ENCODE measurements at places on chromosomes 16 and 17.
A peak's percentile ranks its signal among the peaks of the same experiment; 100 is the strongest.

GRCh38 chr17:6043405-6043804 is 26.8 kb upstream of the WSCD1 start:
- ATAC-seq = no peak

GRCh38 chr16:58792188-58792587 is 58.1 kb upstream of the GOT2 start:
- no peak for ATAC-seq

DNA sequence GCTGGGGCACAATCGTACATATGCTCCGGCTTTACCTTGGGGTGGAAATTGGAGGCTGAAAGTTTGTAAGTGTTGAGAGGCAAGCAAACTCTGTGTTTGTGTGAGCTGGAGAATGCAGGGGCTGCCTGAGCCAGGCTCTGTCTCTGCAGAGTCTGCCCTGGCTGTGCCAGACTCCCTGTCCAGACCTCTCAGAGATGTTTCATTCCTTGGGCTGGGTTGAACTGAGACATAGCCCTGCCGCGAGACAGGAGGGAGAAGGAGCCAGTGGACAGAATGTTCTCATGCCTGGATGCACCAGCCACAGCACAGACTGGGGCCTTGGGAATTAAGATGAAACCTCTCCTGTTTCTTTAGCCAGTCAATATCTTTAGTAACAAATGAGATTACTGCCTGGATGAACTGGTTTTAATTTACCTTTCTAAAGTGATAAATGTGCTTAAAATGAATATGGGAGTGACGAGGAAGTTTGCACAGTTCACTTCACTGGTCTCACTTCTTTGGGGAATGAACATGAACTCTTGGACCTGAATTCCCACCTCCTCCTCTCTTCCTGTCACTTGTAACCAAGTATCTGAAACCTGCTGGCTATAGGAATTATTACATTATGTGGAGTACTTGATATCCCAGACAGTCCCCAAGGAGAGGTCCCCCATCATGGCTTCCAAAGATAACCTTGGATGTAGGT is 40.1 kb downstream of the YPEL2 start:
- no peak for ATAC-seq

- no peak for ATAC-seq
Observed at GRCh38 chr17:41919840-41920579, 1.3 kb upstream of the ACLY start.

DNA sequence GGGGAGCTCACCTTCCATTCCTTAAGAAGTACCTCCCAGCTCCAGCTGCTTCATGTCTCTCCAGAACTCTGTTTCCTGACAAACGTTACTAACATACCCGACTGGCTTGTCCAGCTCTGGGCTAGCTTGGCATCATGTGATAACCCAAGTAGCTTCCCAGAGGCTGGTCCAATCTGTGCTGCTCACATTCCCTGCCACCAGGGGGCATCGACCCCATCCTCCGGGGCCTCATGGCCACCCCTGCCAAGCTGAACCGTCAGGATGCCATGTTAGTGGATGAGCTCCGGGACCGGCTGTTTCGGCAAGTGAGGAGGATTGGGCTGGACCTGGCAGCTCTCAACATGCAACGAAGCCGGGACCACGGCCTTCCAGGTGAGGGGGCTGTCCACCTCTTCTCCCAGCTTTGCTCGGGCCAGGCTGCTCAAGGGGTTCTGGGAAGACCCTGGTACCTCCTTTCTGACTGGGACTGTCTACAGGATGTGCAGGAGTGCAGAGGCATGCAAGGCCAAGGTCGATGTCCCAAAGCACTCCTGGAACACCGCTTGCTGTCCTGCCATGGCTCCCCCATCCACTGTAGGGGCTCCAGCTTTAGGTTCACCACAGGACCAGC is 7.6 kb downstream of the EPX start:
- peak; percentile 70 for ATAC-seq

GRCh38 chr17:78272181-78272913 is 40.9 kb downstream of the TMEM235 start:
- ATAC-seq = peak; percentile 83

- ATAC-seq = no peak
Observed at GRCh38 chr17:82339634-82340580, 6.3 kb upstream of the SECTM1 start.

- ATAC-seq = no peak
Observed at GRCh38 chr17:39144416-39144840, 7.0 kb downstream of the PLXDC1 start.

DNA sequence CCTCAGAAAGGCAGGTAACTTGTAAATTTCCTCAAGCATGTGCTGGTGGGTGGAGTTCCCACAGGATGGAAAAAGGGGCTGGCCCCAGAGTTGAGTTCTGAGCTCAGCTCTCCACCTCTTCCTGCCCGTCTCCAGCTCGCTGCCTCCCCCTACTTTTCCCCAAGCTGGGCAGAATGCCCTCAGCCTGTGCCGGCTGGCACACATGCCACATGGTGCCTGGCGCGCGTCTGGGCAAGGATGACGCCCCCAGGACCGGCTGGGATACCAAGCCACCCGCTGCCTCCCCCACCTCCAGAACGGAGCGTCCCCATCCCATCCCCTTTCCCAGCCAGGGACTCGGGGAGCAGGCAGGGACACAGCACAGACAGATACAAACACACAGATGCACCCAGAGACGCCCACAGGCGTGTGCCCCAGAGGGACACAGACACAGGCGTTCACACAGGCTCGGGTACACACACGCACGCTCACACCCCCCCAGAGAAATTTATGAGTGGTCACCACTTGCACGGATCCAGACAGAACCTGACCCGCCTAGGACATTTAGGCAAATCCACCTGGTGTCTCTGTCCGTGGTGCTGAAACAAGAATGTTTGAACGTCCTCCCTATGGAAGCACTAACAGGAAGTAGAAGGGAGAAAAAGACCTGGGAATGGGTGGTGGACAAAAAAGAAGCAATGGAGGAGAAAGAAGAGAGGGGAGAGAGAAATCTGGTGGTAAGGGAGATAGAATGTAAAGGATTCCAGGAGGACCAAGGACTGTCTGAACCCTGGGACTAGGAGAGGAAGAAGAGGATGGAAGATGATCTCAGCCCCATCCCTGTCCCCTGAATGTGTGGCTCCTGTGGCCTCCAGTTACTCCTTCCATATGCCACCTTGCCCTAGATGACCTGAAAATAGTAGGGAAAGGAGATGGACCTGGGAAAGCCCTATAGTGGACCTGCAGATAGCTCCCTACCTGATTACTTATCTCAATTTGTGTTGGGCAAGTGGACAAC is 15.5 kb downstream of the NEUROD2 start:
- no peak for ATAC-seq

- no peak for ATAC-seq
Observed at GRCh38 chr17:50495918-50496317, 12.3 kb upstream of the MYCBPAP start.

- ATAC-seq = no peak
Observed at GRCh38 chr17:83064732-83065659, 14.4 kb upstream of the METRNL start.

GRCh38 chr17:19408346-19408710 is 2.7 kb upstream of the RNF112 start:
- no peak for ATAC-seq

DNA sequence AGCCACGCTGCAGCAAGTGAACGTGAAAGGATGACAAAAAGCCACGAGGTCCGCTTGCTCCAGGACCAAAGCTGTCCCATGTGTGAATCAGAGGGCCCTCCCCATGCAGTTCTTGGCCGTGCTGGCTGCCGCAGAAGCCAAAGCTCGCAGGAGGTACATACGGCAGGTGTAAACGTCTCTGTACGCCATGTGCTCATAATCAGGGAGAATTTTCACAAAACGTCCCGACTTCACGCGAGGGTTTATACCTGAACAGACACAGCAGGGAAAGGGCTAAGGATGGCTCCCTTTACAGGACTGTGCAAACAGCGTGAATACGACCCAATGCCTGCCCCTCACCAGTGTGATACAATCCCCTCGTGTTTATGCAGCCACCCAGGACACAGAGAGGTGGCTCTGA is 25.3 kb downstream of the FBXO31 start:
- ATAC-seq = no peak

GRCh38 chr17:1012823-1013728 is 16.1 kb downstream of the TIMM22 start:
- ATAC-seq = no peak

- no peak for ATAC-seq
Observed at GRCh38 chr17:5788266-5788900, 204.1 kb upstream of the NLRP1 start.

DNA sequence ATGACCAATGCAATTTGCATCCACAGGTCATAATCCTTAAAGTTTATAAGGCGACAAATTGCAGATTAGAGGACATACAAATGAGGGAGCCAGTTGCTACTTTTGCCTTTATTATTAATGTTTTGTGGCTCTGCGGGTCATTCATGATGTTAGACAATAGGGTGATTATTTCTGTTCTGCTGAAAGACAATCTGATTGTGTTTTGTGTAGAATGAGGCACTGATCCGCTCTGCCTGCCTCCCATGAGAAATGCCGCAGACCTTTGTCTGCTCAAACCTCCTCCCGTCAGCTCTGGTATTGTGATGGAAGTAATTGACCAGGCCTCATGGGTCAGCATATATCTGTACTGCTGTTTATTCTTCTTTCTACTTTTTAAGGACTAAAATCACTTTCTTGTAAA is 224.9 kb downstream of the PRKCA start:
- no peak for ATAC-seq

DNA sequence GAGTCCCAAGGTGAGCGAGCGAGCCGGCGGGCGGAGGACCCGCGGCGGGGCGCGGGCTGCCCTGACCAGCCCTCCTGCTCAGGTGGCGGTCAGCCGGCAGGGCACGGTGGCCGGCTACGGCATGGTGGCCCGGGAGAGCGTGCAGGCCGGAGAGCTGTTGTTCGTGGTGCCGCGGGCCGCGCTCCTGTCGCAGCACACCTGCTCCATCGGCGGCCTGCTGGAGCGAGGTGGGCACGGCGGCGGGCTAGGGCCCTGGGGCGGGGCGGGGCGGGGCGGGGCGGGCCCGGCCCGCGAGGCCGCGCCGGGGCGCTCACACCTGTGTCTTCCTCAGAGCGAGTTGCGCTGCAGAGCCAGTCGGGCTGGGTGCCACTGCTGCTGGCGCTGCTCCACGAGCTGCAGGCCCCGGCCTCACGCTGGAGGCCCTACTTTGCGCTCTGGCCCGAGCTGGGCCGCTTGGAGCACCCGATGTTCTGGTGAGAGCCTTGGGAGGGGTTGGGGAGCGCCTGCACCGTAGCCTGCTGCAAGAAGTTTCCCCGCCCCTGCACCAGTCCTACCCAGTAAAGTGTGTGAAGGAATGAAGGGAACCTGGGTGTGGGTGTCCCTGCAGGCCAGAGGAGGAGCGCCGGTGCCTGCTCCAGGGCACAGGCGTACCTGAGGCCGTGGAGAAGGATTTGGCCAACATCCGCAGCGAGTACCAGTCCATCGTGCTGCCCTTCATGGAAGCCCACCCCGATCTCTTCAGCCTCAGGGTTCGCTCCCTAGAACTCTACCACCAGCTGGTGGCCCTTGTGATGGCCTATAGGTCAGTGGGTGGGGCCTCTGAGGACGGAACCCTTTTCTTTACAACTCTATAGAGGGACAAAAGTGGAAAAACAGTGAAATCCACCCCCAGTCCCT is 802 bp downstream of the SETD6 start:
- ATAC-seq = peak; percentile 46

- no peak for ATAC-seq
Observed at GRCh38 chr17:29591146-29591736, 1.7 kb upstream of the ANKRD13B start.

GRCh38 chr17:71919186-71919585 is 201.6 kb upstream of the SOX9 start:
- no peak for ATAC-seq

DNA sequence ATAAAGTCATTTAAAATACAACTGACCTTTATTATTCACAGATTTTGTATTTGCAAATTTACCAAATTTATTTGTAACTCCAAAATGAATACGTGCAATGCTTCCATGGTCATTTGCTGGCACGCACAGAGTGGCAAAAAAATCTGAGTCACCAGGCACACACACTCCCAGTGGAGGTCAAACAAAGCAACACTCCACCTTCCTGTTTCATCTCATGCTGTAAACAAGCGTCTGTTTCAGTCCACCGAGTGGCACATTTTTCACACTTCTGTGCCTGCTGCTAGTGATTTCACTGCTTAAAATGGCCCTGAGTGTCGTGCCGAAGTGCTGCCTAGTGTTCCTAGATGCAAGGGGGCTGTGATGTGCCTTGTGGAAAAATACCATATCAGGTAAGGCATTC is 17.8 kb upstream of the ITGAE start:
- no peak for ATAC-seq

GRCh38 chr16:86604436-86605193 is 26.3 kb downstream of the FOXL1 start:
- peak; percentile 95 for ATAC-seq

DNA sequence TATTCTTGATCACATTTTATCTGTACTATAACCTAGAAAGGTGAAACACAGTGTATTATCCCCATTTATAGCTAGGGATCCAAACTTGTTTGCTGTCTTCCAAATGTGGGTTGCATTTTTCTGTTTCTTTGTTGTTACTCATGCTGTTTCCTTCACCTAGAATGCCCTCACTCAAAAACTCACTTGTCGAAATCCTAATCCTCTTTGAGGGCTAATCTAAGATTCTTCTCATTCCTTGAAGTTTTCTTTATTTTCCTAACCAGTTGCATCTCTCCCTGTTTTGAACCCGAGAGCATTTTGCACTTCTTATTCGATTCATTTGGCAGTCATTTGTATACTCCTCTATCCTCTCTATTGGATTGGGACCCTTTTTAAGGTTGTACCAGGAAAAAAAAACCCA is 9.6 kb downstream of the CALCOCO2 start:
- ATAC-seq = no peak

DNA sequence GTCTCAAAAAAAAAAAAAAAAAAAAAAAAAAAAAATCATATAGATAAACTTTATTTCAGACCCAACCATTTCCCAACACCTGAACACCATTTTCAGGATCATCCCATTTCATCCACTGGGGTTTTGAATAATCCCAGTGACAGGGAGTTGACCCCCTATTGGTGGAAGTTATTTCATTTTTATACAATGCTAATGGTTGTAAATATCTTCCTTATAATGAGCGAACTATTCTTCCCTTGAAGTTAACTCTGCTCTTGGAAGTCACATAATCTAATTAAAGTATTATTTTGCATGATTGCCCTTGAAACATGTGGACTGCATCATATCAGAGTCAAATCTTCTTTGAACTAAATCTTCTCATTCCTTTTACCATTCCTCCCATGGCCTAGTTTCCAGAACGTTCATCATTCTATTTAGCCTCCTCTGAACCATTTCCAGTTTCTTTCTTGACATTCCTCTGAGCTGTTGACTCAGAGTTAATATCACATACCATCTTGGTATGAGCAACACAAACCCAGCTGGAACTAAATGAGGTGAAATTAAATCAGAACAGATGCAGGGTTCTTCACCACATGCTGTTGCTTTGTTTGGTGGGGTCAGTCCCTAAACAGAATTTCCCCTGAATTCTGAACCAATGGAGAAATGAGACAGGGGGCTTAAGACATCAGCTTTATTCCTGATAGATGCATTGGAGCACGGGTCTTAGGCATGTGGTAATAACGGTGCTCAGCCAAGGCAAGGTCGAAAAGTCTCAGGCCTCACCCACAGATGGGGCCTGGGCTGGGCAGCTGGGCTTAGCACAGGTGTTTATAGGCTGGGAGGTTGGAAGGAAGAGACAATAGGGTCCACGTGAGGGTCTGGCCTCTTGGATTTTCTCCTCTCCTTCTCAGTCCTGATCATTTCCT is 8.9 kb downstream of the HSD17B2 start:
- no peak for ATAC-seq

- ATAC-seq = peak; percentile 20
Observed at GRCh38 chr17:76371656-76372628, 12.5 kb upstream of the SPHK1 start.

Measured in activated CD4-positive, CD25-positive, alpha-beta regulatory T cell treated with anti-CD3 and anti-CD28 coated beads, Interleukin-2, amount 50 U/mL, for 24 hours (primary cell).